ENCODE measurements at places on chromosomes 2 and 18.
A peak's percentile ranks its signal among the peaks of the same experiment; 100 is the strongest.

GRCh38 chr2:20594048-20594750, 56.7 kb downstream of the HS1BP3 start:
- DNase-seq, result no peak

DNA sequence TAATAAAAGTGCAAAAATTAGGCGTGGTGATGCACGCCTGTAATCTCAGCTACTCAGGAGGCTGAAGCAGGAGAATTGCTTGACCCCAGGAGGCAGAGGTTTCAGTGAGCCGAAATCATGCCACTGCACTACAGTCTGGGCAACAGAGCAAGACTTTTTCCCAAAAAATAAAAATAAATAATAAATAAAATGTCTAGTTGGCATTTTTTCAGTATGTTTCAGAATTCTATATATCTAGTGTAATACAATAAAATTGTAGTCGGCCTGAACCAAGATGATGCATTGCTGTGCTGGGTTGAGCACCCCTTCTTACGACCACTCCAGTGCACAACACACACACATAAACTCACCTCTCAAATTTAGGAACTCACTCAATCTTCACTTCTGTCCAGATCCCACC, 108.2 kb downstream of the XIRP2 start:
- no peak for DNase-seq

DNA sequence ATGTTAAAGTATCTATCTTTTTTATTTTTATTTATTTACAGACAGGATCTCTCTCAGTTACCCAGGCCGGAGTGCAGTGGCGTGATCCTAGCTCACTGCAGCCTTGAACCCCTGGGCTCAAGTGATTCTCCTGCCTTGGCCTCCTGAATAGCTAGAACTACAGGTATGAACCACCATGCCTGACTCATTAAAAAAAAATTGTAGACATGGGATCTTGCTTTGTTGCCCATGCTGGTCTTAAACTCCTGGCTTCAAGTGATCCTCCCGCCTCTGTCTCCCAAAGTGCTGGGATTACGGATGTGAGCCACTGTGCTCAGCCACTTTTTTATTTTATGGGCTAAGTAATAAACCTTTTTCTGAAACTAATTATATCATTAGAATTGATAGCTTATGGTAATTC, 7.1 kb downstream of the MFSD6 start:
- DNase-seq, result no peak

DNA sequence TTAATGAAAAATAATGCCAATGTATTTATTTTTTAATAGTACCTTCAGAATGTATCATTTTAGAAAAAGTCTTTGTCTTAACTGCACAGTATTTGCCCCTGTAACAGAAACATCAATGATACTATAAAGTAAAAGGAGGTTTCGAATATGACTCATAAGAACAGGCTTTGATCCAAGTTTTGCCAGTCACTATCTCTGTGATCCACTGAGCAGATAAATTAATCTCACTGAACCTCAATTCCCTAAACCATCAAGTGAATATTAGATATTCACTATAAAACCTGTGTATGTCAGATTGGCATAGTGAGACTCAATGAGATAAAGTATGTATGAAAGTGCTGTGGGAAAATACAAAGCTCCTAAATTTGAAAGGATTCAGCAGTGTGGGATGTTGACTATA, 292.1 kb downstream of the EXOC6B start:
- DNase-seq, result no peak

- DNase-seq, result no peak
Observed at GRCh38 chr2:172457536-172457935, 30.1 kb downstream of the ITGA6 start.

GRCh38 chr18:49055754-49056172, 105.0 kb upstream of the SMAD7 start:
- no peak for DNase-seq

DNA sequence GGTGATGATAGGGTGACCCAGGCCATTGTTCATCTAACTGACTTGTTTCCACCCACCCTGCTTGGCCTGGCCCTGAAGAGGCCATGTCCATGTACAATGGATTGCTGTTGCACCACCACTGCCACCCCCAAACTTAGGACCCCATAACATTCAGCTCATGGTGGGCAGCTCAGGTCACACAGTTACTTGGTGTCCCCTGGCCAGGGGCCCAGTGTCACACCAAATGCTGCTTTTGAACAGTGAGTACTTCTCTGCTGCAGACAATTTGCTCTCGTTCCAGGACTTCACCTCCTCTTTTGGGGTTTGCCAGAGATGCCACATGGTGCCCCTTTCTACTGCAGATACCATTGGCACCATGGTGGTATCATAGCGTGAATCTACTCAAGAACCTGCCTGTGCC, 11.7 kb downstream of the MAB21L4 start:
- DNase-seq, result no peak

GRCh38 chr18:44715245-44715644, 34.6 kb downstream of the SETBP1 start:
- DNase-seq, result no peak

GRCh38 chr2:127154396-127154795, 47.4 kb upstream of the BIN1 start:
- DNase-seq, result no peak

DNA sequence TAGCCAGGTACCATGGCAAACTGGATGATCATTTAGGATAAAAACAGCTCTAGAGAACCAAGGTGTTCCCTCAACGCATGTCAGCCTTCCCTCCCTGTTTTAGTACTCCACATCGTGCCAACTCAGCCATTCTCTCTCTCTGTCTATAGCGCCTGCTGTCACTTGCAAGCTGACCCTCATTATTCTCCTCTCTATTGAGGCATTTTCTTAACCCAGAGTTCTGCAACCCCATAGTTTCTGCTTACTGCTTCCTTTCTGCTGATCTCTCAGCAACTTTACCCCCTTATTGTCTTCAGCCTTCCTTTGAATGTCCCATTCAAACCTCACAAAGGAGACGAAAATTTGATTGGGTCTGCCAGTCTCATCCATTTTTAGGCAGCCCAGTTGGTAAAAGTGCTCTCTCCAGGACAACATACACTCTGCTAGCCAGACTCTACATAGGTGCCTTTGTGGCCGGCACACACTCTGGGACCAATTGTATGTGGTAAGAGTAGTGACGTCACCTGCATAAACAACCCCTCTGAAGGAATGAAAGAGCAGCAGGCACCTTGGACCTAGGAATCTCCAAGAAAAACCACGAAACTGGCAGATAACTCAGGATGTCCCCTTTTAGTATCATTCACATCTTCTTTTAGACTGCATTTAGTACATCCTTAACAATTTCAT, 367.2 kb upstream of the KCNH7 start:
- no peak for DNase-seq

DNA sequence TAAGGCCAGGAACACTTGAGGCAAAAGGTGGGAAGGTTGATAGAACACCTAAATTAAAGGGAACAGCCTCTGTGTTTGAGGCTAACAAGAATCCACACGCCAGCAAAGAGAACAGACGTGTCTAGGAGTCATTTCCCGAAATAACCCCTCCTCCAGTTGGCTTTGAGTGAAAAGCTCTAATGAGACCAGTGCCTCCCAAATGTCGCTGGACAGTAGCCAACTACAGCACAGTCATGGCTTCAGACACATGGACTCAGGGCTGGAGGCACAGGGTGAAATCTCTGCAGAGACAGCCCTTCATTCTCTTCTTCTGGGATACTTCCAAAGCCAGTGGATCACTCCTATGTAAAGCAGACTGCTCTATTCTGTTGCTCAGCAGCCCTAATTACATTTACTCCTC, 49.6 kb downstream of the SOWAHC start:
- no peak for DNase-seq

GRCh38 chr2:10537522-10538199, 89.5 kb upstream of the ODC1 start:
- no peak for DNase-seq

DNA sequence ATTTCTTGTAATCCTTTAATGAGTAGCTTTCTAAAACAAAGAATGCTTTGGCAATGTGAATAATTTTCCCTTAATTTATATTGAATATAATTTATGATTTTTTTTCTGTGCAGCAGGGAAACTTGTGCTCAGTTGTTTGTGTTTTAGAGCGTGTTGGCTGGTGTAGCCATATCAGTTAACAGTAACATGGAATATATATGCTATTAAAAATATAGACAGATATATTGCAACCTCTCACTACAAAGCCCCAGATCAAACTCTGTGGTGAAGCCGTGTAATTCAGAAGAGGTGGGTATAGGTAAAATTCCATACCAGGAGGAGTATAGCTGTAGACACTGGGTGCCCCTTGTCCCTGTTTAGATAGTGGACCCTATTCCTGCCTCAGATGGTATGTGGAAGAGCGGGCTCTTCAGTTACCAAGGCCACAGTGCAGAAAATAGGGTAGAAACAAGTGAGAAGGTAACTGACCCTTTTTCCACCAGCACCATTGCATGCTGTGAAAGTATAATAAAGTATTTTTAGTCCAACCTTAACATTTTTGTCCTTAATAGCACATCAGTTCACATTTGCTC, 18.1 kb upstream of the RASGRP3 start:
- DNase-seq, result no peak

DNA sequence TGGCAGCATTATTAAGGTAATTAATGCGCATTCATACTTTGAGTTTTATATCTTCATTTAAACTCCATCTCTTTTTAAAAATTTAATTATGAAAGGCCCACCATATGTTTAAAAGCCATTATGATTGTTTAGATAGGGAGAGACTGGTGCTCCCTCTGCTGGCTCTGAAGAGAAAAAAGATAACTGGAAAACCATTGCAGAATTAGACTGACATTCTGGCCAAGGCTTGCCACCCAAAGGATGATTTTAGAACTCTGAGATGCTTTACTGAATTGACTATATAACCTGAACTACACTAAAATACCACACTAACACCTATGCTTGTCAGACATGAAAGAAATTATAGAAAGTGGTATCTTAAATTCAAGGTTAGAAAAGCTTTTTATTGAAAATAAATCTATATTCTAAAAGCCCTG, 127.6 kb upstream of the SPOPL start:
- DNase-seq, result peak; percentile 36

- no peak for DNase-seq
Observed at GRCh38 chr18:49189772-49190171, 239.0 kb upstream of the SMAD7 start.

GRCh38 chr18:54939361-54939917, 19.8 kb downstream of the CCDC68 start:
- no peak for DNase-seq

GRCh38 chr2:37267685-37268084, 36.2 kb downstream of the NDUFAF7 start:
- no peak for DNase-seq

- no peak for DNase-seq
Observed at GRCh38 chr18:56702946-56703345, 51.8 kb downstream of the WDR7 start.

- DNase-seq, result no peak
Observed at GRCh38 chr2:66962716-66963115, 434.4 kb upstream of the ETAA1 start.

GRCh38 chr2:10493634-10494281, 45.6 kb upstream of the ODC1 start:
- DNase-seq, result no peak

GRCh38 chr2:82340578-82341053, 2036.1 kb upstream of the LRRTM1 start:
- DNase-seq, result no peak

GRCh38 chr2:229818230-229818629, 103.6 kb downstream of the TRIP12 start:
- no peak for DNase-seq

DNA sequence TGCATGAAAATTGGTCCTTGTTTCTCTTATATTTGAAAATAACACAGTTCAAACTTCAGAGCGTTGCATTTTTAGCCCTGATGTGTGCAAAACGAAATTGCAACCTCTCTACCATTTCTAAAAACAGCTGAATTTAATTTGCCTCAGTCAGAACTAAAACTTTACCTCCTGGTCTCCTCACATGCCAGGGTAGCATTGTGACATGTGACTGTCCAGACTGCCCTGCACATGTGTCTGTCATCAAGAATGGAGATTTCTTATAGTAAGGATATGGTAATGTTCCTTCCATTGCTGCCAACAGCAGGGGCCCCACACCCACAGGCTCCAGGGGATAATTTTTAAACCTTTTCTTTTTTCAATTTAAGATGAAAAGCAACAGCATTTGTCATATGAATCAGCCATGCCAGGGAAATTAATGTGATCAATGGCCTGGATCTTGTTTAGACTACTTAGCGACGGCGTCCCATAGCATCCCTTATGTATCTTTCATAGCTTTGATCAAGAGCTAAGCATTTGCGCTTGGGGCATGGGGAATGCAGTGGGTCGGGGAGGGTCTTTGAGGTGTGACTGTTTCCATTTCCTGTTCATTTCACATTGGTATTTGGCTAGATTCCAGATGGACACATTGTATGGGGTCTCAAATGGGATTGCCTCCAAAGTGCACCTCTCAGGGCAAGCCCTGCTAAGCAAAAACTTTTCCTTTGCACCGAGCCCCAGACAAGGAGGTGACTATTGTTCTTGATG, 92.4 kb upstream of the RASGRP3 start:
- DNase-seq, result no peak

DNA sequence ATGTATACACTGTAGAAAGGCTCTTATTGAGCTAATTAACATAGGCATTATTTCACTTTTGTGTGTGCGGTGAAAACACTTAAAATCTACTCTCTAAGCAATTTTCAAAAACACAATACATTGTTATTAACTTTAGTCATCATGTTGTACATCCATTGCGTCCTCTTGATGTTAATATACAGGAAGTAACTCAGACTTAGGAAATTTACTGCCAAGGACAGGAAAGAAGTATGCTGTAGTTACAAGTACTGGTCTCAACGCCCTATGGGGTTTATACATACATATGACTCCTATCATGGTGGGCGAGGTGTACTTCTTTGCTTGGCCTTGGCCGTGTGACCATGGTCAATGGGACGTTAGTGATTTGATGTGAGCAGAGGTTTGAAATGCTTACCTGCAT, 15.5 kb downstream of the SCTR start:
- no peak for DNase-seq

- no peak for DNase-seq
Observed at GRCh38 chr2:26471289-26471688, 6.6 kb downstream of the OTOF start.

GRCh38 chr2:52340171-52340570, 1308.2 kb upstream of the NRXN1 start:
- no peak for DNase-seq
